ENCODE measurements at places on chromosomes 4 and X.
A peak's percentile ranks its signal among the peaks of the same experiment; 100 is the strongest.

DNA sequence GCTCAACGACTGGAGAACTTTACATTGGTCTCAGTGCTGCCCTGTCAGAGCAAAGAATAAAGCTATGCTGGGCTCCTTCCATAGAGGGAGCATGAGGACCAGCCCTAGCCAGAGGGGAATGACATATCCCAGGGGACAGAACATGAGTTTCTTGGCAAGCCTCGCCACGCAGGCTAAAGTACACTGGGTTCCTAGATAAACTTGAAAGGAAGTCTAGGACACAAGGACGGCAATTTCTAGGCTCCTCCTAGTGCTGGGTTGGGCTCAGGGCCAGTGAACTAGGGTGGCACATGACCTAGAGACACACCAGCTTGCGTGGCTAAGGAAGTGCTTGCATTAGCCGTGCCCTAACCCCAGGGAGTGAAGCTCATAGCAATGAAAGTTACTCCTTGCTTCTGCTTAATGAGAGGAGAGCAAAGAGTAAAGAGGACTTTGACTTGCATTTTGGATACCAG, 141.0 kb downstream of the MAB21L2 start:
- no peak for DNase-seq

GRCh38 chrX:133658293-133658911, 243.1 kb upstream of the GPC4 start:
- DNase-seq, result no peak

DNA sequence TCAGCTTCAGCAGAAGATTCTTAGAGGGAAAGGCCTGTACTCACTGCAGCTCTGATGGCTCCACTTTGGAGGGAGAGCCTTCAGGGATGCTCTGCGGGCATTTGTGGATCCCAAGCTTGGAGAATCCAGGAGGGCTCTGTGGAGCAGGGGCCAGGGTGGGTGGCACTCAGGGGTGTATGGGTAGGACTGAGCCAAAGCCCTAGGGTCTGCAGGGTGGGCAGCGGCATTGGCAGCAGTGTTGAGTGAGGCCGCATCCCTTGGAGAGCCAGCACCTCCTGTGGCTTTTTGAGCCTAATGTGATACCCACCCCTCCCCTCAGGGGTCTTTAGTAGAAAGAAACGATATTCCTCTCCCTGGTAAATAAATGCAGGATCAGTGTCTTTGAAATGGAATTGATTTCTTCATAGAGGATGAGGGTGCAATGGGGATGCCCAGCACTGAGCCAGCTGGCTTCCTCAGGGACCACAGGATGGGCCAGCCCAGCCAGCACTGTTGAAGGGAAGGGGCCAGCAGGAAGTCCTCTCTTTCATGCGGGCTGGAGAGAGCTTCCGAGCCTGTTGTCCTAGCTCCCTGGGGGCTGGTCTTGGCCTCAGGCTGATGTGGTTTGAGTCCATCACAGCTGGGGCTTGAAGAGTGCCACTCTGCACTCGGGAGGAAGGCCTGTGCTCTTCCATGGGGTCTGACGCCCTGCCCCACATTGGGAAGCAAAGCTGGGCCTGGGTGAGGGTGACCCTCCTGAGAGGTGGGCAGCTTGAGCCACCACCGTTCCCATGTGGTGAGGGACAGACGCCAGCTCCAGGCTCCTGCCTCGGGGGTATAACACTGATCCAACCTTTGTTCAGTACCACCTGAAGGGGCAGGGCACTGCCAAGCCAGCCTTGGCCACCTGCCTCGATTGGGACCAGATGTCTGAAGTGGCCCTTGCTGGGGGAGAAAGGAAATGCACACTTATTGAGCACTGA, 49.5 kb downstream of the PSAPL1 start:
- no peak for DNase-seq

DNA sequence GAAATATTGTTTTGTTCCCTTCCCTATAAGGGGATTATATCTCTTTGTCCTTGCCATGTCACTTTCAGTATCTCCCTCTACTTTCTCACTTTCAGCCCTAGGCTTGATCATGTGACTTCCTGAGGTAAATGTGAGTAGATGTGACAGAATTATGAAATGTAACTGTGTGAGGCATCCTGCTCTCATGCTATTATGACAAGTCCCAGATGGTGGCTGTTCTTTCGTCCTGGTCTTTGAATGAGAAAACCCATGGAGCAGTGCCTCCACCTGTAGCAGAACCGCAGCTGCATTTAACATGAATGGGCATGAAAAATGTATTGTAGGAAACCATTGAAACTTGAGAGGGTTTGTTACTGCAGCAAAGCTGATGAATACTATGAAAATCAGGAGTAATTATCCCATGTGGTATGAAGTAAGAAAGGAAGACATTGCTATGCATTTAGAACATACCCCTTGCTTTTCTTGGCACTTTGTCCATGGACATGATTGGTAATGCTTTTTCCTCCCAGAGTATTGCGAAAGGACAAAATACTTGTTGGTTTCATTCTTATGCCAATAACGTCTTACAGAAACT, 202.2 kb upstream of the GPRIN3 start:
- DNase-seq, result no peak

- DNase-seq, result no peak
Measured at GRCh38 chr4:71239365-71239764, 99.5 kb upstream of the SLC4A4 start.

DNA sequence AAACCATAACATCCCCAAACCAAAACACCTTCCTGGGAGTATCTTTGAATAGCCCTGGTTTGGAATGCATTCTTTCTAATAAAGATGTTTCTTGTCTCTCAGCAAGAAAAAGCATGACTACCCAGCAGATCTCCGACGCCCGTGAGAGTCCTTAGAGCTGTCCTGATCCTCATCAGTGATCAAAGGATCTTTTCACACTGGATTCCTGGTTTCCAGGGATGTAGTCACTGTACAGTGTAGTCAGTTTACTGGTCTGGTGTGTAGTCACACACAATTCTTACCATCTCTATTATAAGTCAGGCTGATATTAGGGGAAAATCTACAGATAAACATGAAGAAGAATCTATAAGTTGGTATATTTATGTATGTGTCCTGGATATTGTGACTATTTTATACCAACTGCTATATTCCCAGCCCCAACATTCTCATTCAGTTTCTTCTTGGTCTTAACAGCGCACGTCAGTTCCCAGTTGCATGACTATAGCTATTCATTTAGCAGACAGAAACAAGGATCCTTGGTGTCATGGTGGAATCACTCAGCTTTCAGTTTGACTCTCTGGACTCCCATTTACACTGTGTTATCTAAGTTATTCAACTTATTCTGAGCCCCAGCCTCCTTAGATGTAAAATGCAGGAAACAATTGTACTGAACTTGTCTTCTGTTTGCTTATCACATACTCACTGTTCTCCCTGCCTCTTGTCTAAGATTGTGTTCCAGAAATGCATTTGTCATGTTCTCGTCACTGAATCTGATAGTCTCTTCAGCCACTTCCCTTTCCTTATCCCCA, 68.3 kb downstream of the SLIT2 start:
- DNase-seq, result no peak

DNA sequence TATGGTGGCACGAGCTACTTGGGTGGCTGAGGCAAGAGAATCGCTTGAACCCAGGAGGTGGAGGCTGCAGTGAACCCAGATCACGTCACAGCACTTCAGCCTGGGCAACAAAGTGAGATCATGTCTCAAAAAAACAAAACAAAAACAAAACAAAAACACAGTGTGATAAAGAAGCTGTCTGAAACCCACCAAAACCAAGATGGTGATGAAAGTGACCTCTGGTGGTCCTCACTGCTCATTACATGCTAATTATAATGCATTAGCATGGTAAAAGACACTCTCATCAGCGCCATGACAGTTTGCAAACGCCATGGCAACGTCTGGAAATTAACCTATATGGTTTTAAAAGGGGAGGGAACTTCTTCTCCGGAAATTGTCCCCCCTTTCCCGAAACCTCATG, 29.4 kb upstream of the OPHN1 start:
- peak; percentile 8 for DNase-seq

GRCh38 chr4:130808492-130808891, 1712.5 kb downstream of the C4orf33 start:
- DNase-seq, result no peak

DNA sequence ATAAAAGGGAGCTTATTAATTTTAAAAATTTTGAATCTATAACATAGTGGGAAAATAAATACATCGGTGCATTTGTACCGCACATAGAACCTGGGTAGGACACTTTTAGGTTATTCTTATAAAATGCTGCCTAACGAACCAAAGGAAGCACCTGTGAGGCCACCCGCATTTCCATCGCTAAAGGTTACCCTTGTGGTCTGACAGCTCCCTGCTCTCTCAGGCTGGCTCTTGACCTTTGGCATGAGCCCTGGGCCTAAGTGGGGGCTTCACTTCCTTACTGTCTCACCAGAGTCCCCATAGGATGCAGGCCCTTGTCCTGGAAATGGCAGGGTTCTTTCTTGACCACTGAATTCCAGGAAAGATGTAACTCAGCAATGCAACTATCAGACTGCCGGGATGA, 46.0 kb downstream of the HADH start:
- no peak for DNase-seq

GRCh38 chr4:3637326-3638016, 105.2 kb upstream of the LRPAP1 start:
- no peak for DNase-seq

GRCh38 chr4:48361012-48361400, 19.7 kb downstream of the SLAIN2 start:
- no peak for DNase-seq

GRCh38 chr4:82583897-82584587, 22.3 kb upstream of the TMEM150C start:
- no peak for DNase-seq

- no peak for DNase-seq
Measured at GRCh38 chrX:153411255-153411987, at the start of gene ZFP92. Gene ZFP92 (plus strand): TSS chrX:153411472. CDS start chrX:153418323, 6,851 bp downstream.

DNA sequence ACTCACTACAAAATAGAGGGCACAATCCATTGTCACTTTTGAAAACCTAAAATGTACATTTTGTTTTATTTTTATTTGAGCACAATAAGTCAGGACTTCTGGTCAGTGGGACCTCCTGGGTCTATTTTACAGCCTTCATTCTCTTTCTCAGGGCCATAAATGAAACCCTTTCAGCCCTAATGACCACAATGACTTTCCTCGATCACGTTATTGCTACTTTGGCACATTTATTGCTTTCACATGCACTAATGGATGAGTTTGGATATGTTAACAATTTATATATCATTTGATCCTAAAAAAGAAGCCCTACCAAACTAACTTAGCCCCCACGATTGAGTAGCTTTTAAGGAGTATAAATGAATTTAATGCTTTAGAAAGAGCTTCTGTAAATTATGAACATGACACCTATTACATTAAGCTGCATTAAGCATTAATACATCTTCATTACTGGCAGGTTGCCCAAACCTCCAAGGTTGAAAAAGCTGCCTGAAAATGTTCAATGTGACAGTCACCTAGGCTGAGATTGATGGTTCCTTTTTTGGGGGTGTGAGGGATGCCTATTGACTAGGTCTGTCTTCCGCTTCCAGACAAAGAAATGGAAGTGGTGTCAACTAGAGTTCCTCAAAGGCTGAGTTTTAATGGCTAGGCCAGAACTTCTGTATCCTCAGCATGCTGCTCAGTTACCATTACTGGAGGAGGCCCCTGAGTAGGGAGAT, 296.4 kb downstream of the GPAT3 start:
- no peak for DNase-seq

GRCh38 chrX:45762699-45763647, 562.3 kb upstream of the DIPK2B start:
- DNase-seq, result no peak

GRCh38 chr4:70660106-70660505, 6.2 kb downstream of the JCHAIN start:
- no peak for DNase-seq

DNA sequence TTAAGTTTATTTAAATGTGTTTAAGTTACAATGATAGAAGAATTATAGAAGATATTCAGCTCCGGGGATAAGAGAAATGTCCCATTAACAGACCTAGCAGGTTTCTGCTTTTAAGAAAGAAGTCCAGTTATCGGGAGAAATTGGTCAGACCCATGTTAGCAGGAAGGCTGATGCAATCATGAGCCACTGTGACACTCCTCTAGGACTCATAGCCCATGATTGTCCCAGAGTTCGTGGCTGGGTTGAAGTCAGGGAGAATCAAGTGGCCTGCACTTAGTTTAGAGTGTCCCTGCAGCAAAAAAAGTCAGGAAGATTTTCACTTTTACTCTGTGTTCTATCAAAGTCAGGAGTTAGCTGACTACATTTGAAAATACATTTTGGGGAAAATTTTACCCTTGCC, 72.0 kb downstream of the TMEM144 start:
- DNase-seq, result no peak

- DNase-seq, result peak; percentile 65
Measured at GRCh38 chr4:128635141-128635954, 174.2 kb upstream of the JADE1 start.

DNA sequence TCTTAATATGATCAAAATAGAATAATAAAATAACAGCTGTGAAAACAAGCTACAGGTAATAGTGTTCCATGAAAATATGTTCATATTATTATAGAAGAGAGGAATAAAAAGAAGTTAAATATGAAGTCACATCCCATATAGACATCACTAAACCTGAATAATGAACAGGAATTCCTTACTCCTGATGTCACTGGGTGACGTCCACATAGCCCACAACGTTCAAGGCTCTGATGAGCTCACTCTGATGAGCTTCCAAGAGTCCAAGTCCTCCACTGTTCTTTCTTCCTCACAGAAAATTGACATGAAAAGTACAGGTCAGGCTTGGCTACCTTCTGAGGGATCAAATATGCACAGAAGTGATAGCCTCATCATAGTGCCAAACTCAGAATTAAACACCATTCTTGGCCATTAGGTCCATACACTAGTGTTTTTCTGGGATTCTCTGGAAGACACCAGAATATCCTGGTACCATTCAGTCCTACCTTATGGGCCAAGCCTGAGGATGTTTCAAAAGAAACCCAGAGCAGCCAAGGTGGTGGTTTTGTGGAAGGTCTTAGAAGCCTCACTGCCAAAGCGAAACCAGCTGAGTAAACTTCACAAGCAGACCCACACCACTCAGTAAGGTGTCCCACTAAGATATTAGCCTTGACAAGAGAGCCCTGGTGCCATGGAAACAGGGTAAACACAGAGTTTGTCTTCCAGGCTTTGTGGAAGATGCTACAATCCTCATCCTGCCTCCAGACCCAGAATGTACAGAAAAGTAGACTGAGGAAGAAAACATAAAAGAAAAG, 138.4 kb upstream of the HHIP start:
- DNase-seq, result no peak

GRCh38 chr4:132396636-132397035, 752.5 kb upstream of the PCDH10 start:
- DNase-seq, result no peak

GRCh38 chrX:25052798-25053534, 37.2 kb upstream of the ARX start:
- no peak for DNase-seq

- no peak for DNase-seq
Measured at GRCh38 chr4:139247241-139247640, 32.8 kb downstream of the MGARP start.

GRCh38 chrX:7254144-7254543, 106.2 kb upstream of the PUDP start:
- no peak for DNase-seq

DNA sequence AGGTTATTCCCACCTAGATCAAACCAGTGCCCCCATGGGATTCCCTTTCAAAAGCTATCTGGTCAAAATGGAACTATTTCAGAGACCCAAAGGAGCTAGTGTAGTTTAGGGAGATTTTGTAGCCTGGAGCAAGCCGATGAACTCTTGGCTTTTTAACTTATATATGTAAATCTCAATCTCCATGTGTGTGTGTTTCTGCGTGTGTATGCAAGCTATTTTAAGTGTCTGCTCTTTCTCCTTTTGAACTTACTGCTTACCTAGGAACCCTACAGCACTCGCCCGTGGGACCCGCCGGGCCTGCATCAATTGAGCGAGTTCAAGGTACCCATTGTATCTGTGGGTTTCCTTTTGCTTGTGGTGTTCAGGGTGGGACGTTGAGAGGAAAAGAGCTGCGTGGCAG, 10.4 kb downstream of the CSTF2 start:
- no peak for DNase-seq

GRCh38 chr4:106587558-106587957, 219.0 kb upstream of the GIMD1 start:
- no peak for DNase-seq
